ENCODE measurements at places on chromosomes 12 and 14.

- DNase-seq = no peak
Observed at GRCh38 chr14:83253870-83254269, 1720.2 kb upstream of the SEL1L start.

DNA sequence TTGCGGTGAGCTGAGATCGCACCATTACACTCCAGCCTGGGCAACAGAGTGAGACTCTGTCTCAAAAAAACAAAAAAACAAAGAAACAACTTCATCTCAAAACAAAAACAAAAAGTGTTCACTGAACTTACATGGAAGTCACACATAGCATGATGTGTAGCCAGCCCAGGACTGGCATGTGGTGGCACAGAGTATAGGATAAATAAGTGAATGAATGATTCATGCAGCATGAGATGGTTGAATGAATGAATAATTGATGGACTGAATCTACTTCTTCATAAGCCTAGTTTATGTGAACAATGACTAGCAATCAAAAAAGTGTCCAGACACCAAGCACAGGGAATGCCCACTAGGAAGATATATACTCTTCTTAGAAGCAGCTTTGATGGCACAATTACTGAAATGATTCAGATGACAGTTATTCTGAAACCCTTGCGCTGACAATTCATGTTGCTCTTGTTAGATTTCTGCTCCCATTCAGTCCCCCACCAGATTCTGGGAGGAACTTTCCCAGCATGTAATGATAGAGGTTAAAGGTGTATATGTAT, 31.6 kb upstream of the SERPINA6 start:
- no peak for DNase-seq

GRCh38 chr14:74346341-74346740, 1.9 kb upstream of the VRTN start:
- no peak for DNase-seq

DNA sequence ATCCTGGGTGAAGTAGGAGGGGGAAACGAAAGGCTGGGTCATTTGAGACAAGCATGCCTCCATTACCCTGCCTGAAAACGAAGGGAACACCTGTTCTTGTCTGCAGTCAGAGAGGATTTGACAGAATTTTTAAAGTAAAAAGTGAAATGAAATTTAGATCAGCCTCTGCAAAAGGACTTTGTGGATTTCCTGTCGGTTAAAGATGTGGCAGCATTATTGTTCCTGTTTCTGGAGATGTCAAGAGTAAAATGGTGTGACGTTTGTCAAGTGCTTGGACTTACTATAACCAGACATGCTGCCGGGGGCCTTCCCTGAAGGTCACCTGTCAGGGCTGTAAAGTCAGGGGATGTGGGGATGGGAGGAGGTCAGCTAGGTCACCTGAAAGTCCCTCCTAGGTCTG, 32.0 kb downstream of the NRXN3 start:
- DNase-seq = no peak

DNA sequence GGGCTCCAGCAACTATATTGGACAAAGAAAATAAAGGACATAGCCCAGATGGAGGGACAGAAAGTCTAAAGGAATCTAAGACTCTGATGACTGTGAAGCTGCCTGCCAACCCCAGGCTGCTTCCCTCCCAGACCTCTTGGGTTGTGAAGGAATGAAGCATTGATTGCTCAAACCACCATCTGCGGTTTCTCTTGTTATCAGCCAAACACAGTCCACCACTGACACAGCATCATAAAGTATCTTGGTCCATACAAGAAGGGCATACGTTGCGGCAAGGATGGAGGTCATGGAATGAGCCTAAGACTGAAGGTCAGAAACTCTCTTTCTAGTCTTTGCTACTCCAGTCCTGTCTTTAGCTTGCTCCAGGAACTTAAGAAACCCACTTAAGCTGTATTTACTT, 58.5 kb upstream of the PLXNC1 start:
- no peak for DNase-seq

DNA sequence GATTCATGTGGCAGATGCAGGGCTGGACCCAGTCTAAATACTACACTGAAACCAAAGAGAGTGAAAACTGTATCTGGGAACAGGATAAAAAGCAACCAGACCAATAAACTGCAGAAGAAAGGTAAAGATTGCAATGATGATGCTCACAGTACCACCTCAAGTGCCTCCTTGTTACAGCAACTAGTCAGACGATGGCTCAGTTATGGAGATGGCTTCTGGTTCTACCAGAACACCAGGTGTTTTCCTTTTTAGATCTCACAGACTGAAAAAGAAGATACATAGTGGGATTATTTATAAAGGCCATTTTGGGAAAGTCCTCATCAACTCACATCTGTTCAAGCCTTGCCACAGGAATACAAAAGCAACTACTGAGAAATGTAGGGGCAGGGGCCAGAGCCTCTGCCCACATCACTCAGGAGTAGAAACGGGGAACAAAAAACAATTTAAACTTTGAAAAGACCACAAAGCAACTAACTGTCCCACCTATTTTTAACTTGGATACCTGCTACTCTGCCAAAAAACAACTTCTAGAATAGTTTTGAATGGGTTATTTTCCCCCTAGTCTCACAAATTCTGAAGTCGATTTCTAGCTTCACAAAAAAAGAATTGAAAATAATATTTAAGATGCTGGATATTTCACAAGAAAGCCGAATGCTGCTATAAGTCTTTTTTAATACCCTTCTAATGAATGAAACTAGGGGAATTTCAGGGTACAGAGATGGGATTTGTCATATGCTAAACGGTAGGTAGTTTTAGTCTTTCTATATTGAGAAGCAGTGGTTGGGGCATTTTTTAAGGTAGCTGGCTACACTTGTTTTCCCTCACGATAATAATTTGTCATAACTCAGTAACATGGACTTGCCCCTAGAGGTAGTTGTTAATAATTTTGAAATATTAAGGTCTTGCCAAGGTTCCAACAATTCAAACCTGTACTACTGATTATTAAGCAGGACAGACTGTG, 197.2 kb upstream of the TMPO start:
- DNase-seq = no peak

- DNase-seq = no peak
Observed at GRCh38 chr12:56244494-56244893, 13.7 kb downstream of the ANKRD52 start.

GRCh38 chr12:69866698-69867097, 41.7 kb downstream of the MYRFL start:
- no peak for DNase-seq

DNA sequence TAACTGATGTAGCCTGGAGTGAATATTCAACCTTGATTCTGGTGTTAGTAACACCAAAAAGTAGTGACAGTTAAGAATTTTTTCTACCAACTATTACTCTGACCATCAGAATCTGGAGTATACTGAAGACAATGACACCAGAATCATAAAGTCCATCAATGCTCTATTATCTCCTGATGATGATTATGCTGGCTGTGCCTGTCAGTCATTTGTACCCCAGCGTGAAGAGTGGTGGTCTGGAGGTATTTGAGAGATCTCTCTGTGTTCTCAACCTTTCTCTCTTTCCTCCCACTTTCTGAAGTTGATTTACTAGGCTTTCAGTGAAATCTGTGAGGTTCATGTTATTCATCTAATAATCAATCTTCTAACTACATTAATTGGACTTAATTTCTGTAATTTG, 615.4 kb downstream of the SLC16A7 start:
- no peak for DNase-seq

DNA sequence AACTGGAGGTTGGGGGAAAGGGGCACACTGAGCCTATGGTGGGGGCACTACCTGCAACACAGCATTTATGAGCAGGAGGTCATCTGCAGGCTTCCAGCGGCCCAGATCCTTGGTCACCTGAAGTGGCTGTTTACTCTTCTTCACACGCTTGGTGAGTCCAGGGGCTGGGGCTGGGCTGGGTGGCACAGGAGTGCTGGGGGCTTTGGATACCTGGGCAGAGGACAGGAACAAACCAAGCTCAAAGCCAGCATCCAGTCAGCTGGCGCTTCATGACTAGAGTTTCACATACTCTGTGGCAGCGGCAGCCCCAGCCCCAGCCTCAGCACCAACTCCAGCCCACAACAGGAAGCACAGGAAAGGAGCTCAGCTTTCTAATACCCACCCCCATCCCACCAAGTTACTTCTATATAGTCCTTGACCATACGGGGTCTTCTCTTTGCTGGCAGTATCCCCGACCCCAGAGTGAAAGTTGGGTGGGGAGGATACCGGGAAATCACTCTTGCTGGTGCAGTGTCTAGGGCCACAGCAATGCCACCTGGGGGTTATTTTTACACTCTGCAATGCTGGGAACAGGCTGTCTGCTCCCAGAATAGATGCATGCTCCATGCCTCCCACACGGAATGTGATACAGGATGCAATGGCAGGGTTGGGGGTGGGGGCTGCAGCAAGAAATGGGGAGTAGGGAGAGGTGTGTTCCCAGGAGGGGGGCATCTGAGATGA, 3.1 kb downstream of the MCRS1 start:
- DNase-seq = no peak

DNA sequence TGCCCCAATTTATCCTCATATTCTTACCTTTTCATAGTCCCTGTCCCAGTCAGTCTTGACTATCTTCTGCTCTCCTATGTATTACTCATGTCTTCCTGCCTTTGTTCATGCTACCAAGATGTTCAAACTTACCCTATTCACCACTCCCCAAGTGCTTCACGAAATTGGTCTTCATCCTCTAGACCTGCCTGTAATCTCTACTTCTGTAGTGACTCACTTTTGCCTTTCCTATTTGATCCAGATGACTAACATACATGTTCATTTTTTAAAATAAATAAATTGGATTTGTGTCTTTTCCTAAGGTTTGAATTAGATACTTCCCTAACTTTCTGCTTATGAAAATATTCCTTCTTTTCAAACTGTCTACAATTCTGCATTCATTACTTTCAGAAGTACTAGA, 107.7 kb upstream of the PPM1H start:
- DNase-seq = no peak

DNA sequence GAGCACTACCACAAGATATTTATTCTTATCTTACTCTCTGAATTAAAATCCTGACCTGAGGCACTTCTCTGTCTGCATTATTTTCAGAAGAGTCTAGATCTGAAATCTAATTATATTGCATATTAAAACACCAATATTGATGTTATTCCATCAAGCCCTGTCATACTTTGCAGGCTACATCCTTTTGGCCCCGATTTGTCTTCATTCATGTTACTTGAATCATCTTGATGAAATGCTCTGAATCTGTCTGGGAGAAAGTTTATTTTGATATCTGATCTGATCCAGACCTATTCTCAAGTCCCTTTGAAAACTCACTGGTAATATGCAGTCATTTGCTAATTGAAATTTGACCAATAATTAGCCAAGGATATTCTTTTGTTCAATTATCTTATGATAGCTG, 79.9 kb downstream of the BBS10 start:
- DNase-seq = no peak

GRCh38 chr12:116600959-116601918, 42.1 kb downstream of the MAP1LC3B2 start:
- DNase-seq = no peak

DNA sequence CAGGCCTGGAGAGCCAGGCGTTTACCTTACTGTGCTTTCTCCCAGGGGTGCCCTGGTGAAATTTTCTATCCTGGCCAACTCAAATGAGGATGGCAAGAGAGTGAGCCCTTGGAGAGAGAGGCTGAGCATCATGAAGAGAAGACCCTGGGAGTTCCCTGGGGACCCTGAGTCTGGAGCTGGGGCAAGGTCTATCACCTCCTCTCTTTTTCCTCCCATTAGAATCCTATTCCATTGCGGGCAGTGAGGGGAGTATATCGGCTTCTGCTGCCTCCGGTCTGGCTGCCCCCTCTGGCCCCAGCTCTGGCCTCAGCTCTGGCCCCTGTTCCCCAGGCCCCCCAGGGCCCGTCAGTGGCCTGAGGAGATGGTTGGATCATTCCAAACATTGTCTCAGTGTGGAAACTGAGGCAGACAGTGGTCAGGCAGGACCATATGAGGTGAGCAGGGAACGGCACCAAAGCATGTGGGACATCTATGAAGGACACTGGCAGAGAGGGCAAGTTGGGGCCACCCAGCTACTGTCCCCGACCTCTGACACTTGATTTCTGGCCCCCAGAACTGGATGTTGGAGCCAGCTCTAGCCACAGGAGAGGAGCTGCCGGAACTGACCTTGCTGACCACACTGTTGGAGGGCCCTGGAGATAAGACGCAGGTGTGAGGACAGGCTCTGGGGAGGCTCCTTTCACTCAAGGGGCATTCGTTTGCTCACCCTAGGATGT, 1.6 kb downstream of the ARHGEF25 start:
- no peak for DNase-seq

GRCh38 chr14:90111895-90112534, 50.2 kb downstream of the KCNK13 start:
- no peak for DNase-seq
